Inflammatory macrophage treated with lipopolysaccharide for 4 hours (primary cell): ENCODE measurements at places on chromosomes 2 and 18.

- DNase-seq, result no peak
Observed at GRCh38 chr2:29502460-29502911, 387.3 kb downstream of the CLIP4 start.

- no peak for DNase-seq
Observed at GRCh38 chr2:158378926-158379325, 77.6 kb downstream of the CCDC148 start.

GRCh38 chr18:28512357-28512756 lies 335.4 kb upstream of the CDH2 start:
- DNase-seq, result no peak

DNA sequence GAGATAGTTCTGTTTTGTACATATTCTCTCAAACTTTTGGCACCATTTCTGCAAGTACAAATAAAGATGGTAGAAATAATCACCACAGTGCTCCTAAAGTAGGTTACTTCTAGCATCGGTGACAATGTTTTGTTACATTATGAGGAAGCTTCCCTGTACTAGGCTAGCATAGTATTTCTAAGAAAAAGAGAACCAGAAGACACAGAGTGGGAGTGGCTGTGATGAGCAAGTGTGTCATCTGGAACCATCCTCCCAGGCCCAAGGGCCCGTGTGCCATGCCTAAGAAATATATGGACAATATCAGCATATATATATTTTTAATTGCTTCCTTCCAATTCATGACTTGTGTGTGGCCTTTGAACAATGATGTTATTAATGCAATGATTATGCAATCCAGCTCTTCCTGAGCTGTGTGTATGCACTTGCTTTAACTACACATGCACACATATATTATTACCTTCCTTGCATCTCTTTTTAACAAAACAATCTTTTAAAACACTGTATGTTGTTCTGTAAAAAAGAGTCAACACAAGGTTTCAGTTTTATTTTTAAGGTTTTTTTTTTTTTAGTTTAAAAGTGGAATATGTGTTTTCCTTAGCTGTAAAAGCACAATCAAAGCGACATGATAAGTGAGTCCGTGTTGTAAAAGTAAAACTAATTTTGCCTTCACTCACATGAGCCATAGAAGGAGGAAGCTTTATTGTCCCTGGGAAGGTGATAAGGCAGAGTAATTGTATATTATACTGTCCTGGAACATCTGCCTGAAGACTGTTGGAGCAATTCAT lies 303.9 kb downstream of the ZNF407 start:
- DNase-seq, result peak; percentile 72

DNA sequence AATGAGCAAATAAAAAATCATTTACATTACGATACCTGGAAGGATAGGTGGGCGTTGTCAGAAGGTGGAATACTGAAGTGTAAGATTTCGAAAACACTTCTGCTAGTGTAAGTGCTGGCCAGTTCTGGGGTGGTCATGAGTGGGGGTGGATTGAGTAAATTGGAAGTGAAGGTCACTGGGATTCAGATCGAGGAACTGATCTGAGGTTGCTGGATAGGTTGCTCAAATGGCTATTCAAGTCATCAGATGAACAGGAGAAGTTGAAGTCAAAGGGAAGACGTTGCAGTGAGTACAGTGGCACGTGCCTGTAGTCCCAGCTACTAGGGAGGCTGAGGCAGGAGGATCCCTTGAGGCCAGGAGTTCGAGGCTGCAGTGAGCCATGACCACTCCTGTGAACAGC lies 95.7 kb downstream of the MALT1 start:
- peak; percentile 8 for DNase-seq

DNA sequence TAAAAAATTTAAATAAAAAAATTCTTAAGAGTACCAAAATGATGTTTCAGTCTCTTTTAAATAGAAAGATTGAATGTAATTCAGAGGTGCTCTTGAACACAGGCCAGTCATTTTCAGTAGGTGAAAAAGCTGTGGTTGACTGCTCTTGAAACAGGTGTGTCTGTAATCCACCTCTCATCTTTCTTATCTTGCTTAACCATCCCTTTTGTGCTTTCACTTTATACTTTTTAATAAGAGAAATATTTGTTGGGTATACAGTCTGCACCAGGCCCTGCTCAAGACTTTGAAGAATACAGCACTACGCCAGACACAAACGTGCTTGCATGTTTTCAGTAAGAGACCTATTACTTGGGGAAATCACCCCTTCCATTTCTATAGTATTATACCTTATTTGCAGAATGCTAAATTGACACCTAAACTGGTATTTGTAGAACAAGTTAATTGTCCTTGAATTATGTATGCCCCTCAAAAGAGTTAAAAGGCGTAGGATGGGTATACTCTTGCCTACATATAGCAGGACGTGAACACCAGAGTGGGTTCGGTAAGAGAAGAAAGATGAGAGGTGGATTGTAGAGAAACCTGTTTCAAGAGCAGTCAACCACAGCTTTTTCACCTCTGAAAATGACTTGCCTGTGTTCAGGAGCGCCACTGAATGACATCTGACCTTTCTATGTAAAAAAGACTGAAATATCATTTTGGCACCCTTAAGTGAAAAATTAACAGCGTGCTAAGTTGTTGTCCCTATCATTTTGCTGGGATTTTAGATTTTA lies 4.0 kb upstream of the RTN4 start:
- no peak for DNase-seq

DNA sequence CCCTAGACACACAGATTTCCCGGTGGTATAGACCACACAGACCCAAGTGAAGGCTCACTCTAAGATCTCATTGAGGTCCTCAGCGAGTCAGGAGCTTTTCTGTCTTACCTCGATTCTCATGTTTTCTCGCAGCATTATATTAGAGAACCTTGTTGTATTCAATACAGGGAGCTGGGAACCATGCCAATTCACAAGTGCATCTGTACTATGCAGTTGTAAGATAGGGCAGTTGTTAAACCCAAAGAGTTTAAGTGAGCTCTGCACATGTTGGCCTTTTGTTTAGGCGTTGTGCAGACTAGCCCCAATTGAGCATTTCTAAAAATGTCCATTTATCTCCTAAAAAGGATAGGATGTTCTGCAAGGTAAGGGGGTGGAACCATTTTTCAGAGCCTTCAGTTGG lies 59.6 kb downstream of the FEZ2 start:
- DNase-seq, result no peak

- no peak for DNase-seq
Observed at GRCh38 chr2:25312958-25313710, 28.6 kb downstream of the DNMT3A start.

GRCh38 chr2:30249354-30249753 lies 18.0 kb downstream of the LBH start:
- DNase-seq, result no peak

DNA sequence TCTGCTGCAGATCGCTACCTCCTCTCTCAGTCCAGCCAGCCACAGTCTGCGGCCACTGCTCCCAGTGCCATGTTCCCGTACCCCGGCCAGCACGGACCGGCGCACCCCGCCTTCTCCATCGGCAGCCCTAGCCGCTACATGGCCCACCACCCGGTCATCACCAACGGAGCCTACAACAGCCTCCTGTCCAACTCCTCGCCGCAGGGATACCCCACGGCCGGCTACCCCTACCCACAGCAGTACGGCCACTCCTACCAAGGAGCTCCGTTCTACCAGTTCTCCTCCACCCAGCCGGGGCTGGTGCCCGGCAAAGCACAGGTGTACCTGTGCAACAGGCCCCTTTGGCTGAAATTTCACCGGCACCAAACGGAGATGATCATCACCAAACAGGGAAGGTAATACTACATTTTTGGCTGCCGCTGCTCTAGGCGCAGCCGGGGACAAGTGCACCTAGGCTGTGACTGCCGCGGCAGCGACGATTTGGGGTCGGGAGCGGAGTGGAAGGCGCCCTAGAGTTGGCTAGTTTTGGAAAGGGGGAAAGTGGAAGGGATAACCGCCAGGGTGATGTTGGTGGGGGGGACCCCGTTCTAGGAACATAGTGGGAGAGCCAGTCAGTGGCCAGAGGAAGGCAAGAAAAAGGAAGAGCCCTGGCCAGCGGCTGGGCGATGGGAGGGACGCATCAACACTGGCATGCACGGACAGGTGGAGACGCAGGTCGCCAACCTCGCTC lies 776 bp downstream of the TBR1 start:
- DNase-seq, result no peak

DNA sequence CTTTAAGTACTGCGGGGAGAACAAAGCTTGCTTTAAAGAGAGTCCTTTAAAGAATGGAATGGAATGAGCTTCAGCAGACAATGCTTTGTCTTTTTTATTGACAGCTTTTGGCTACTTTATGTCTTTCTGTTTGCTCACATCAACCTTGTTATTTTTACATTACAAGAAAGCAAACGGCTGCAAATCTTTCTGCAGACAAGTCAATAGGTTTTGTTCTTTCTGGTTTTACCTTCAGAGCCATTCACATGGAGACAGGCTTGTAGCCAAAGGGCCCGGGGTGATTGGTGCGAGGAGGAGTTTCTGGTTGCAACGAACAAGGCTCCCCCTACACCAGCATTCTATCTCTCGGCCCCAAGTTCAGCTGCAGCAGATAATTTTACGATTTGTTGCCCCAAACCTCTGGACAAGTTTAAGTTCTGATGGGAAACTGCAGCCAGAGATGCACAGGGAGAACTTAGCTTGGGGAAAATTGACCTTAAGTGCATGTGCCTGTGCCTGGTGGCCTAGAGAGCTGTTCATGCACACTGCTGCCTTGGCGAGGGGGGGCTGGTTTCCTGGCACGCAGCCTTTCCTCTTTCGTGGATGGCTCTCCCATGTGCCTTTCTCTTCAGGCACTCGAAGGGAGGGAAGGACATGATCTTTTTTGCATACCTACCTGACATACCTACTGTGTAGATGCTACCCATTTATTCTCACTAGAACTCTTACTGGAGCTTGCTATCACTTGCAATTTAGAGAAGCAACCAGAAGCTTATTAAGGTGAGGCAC lies 543.2 kb downstream of the DCDC2C start:
- no peak for DNase-seq

GRCh38 chr2:73984922-73985307 lies 205 bp downstream of the TET3 start:
- DNase-seq, result no peak

DNA sequence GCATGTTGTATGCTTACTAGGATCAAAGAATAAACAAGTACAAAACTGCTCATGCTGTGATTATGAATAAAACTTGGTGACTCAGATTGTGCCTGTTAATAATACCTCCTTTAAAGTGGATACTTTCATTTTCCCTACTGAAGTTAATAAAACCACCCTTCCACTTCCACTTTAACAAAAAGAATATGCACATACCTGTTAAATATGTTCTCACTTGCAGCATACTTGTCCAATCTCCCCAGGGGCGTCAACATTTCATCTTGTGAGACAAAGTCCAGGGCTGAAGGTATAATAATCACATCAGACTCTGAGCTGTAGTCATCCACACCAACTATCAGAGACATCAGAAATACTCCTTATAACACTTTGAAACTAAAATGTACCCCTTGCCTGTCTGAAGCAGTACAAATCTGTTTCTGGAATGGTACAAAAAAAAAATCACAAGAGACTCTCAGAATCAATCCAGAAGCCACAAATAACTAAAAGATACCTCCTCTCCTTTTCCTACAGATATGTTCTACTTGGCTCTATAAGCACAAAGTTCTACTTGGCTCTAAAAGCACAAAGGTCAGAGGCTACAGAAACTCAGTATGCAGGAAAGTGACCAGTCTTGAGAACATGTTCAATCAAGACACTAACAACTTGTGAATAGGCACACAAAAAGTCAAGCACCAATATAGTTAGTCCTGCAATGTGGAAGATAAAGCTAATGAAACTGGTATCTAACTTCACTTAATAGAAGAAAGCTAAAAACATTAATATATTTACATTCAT lies 19.3 kb downstream of the PPP4R1 start:
- DNase-seq, result peak; percentile 30

DNA sequence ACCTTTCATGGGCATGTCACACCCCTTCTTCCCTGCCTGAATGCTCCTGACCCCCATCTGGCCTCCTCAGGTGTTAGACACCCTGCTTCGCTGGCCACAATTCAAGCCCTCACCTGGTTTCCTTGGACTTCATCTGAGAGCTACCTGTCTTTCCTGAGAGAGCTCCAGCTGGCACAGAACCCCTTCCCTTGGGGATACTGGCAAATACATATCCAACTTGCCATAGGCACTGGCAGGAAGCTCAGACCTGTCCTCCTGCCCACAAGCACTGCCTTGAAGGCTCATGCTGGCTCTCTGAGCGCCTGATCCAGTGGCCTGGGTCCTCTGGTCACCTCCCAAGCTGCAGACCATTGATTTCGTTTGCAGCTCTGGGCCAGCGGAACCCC lies 74.1 kb upstream of the MAP4K3 start:
- no peak for DNase-seq

DNA sequence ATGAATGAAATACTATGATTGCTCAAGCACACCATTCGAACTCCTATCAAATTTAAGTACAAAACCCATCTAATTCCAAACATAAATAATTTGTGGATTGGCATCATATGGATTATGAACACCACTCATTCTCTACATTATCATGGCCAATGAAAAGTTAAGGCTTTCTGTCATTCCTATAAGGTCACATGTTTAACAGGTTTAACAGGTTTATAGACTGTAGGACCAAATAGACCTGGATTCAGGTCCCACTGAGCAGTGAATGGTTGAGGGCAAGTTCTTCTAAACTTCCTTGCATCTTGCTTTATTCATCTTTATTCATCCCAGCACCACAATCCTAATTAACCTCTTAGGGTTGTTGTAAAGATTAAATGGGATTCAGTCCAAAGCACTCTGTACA lies 33.4 kb downstream of the FBXO36 start:
- DNase-seq, result no peak

- no peak for DNase-seq
Observed at GRCh38 chr2:191335875-191336464, 90.8 kb downstream of the MYO1B start.

GRCh38 chr2:207683879-207684627 lies 27.4 kb upstream of the CCNYL1 start:
- DNase-seq, result peak; percentile 49

GRCh38 chr2:228600265-228600664 lies 418.8 kb upstream of the SPHKAP start:
- DNase-seq, result no peak

GRCh38 chr2:205297368-205297767 lies 384.9 kb upstream of the NRP2 start:
- DNase-seq, result no peak

- DNase-seq, result no peak
Observed at GRCh38 chr2:25570161-25570845, 103.1 kb downstream of the DTNB start.

DNA sequence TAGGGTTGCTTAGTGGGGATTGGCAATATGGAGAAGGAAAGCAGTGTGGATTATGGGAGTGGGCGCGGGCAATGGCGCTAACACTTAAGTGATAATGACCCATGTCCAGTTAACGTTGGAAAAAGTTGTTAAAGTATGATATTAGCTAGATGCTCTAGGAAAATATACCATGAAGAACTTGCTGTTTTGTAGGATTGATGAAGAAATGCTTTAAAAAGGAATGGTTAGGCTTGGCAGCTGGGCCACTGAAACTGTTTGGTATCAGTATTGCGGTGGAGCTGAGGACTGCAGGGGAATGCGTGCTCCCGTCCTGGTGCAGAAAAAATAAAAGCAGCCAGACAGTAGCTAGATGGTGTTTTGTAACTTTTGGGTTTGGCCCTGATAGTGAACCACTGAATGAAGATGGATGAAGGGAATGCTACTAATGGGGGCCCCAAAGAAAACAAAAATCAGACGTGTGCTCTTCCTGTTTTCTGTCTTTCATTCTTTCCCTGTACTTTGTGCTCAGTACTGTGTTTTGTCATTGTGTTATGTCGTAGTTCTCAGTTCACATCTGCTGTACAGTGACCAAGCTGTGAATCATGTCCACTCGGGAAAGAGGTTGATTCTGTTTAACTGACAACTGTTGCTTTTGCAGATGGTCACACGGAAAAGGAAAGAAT lies 999 bp downstream of the INSIG2 start:
- DNase-seq, result peak; percentile 80

- DNase-seq, result no peak
Observed at GRCh38 chr18:7305416-7305815, 74.5 kb downstream of the LRRC30 start.

GRCh38 chr18:54284535-54284934 lies 15.2 kb downstream of the POLI start:
- DNase-seq, result no peak
